Ascending aorta (tissue), 2 donors: ENCODE measurements at places on chromosomes 4 and X. TPM values are rescaled to one million over a fixed set of nuclear protein-coding genes. Genes with fewer than 3 reads are reported as not detected.
A peak's percentile ranks its signal among the peaks of the same experiment; 100 is the strongest.

- H3K4me3 ChIP-seq = no peak overlapping the region
- H3K36me3 ChIP-seq = no peaks in the 10 kb centered on the region
- H3K27ac ChIP-seq = no peak overlapping the region
- H3K27me3 ChIP-seq = no peaks in the 10 kb centered on the region
- DNase-seq = no peak
Measured at GRCh38 chr4:48633657-48634056, 143.6 kb downstream of the ZAR1 start.

GRCh38 chr4:95548738-95549245 is at the start of gene UNC5C:
UNC5C (minus strand) TSS chr4:95548973.
- no peaks in the 10 kb centered on the region for H3K27me3 ChIP-seq
- peak within 1 kb of the TSS; percentile 96 for H3K27ac ChIP-seq
- H3K36me3 ChIP-seq = no peaks in the 10 kb centered on the region
- peak; percentile 91 for DNase-seq
- no peaks in the 10 kb centered on the region for H3K4me1 ChIP-seq

GRCh38 chr4:30396772-30397475 is 323.2 kb upstream of the PCDH7 start:
- no peak overlapping the region for H3K27ac ChIP-seq
- no peaks in the 10 kb centered on the region for H3K4me1 ChIP-seq
- no peaks in the 10 kb centered on the region for H3K36me3 ChIP-seq
- H3K4me3 ChIP-seq = no peak overlapping the region
- H3K27me3 ChIP-seq = no peaks in the 10 kb centered on the region

DNA sequence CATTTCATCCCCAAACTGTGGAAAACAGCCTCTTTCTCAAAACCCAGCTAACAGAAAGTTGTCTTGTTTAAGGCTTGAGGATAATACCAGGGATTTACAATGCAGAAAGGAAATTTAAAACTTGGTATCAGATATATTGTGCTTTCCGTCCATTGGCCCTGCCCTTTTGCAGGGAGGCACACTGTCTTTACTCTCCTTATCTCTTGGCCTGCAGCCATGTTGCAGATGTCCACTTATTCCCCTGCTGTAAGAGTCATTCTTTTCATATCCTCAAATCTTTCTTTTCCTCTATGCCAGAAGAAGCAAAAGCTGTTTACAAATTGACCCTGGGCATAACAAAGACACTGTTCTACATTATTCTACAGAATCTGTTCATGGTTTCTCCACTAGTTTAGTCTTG is 75.6 kb upstream of the DYNLT3 start:
- no peaks in the 10 kb centered on the region for H3K27me3 ChIP-seq
- H3K4me3 ChIP-seq = no peak overlapping the region
- no peaks in the 10 kb centered on the region for H3K4me1 ChIP-seq
- no peaks in the 10 kb centered on the region for H3K36me3 ChIP-seq

- H3K4me3 ChIP-seq = no peak overlapping the region
- no peaks in the 10 kb centered on the region for H3K36me3 ChIP-seq
- no peaks in the 10 kb centered on the region for H3K4me1 ChIP-seq
- no peak overlapping the region for H3K27ac ChIP-seq
- H3K27me3 ChIP-seq = no peaks in the 10 kb centered on the region
Measured at GRCh38 chr4:87824352-87824751, 8.4 kb upstream of the MEPE start.

The SH2D1A gene
- total RNA-seq = not detected

The LANCL3 gene
- 1.7 TPM for total RNA-seq
